ENCODE measurements at places on chromosomes 11 and 22. TPM values are rescaled to one million over a fixed set of nuclear protein-coding genes. Genes with fewer than 3 reads are reported as not detected.

The HSCB gene
- total RNA-seq: 9.0 TPM

The AQP11 gene
- total RNA-seq: 0.27 TPM

The PRR33 gene
- total RNA-seq: 0.07 TPM

The SLC22A12 gene
- not detected for total RNA-seq

The FOLR1 gene
- total RNA-seq: not detected

DNA sequence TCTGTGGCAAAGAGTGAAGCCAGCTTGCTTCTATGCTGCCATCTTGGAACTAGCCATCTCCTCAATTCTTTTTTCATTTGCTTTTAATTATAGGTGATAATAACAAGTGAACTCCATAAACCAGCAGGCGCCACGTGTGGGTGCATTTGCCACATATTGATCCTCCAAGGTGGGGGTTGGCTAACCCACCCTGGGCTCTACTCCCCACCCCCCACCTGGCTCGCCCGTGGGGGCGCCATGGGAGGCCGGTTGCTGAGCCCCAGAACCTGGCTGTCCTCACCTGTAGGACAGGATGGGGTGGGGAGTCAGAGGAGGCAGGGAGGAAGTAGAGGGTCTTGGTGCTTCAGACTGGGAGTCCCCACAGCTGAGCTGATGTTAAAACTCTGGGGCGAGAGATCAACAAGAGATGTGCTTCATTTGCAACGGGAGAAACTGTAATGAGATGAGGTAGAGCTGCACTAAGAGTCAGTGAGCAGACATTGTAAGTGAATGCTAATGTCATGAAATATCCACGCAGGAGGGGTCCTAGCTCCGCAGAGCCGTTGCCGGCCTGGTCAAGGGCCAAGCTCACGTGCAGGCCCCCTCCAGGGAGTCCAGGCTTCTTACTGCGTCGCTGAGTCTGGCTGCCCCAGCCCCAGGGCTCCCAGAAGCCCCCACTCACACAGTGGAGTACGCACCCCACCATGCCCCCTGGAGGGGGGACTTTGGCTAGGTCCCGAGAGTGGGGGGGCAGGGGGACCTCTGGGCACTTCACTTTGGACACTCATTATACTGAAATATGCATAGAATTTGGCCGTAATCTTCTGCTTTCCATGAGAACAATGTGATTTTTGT lies 59.4 kb downstream of the BRD1 start:
- no peak overlapping the region for H3K4me3 ChIP-seq
- no peak for DNase-seq
- no peaks in the 10 kb centered on the region for H3K4me1 ChIP-seq
- H3K27me3 ChIP-seq: no peaks in the 10 kb centered on the region
- H3K36me3 ChIP-seq: no peaks in the 10 kb centered on the region
- H3K27ac ChIP-seq: no peak overlapping the region

DNA sequence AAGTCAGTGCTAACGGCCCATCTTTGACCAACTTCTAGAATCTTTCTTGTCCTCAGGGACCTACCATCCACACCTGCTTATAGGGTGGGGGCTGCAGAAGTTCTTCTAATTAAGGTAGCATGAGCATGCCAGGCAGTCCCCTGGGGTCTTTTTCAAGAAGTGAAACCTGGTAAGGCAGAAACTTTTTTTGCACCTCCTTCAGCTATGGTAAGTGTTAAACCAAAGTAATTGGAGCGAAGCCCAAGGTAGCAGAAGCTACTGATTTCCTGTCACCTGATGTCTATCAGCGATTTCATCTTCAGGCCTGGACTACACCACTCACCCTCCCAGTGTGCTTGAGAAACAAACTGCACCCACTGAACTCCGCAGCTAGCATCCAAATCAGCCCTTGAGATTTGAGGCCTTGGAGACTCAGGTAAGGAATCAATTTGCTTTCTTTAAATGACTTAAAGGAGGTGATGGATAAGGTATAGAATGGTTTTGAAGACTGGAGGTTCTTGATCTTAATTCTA lies at the start of gene MS4A1:
TSS of gene MS4A1 (plus strand) at position 317 of the 512 bp plus-strand sequence. CDS start 6,528 bp downstream, outside the sequence.
- H3K27ac ChIP-seq: no peak within 1 kb of the TSS
- H3K36me3 ChIP-seq: no peaks in the 10 kb centered on the region
- H3K4me3 ChIP-seq: no peak within 1 kb of the TSS
- DNase-seq: no peak
- peaks cover 10% of the 10 kb centered on the region for H3K4me1 ChIP-seq
- H3K27me3 ChIP-seq: no peaks in the 10 kb centered on the region

DNA sequence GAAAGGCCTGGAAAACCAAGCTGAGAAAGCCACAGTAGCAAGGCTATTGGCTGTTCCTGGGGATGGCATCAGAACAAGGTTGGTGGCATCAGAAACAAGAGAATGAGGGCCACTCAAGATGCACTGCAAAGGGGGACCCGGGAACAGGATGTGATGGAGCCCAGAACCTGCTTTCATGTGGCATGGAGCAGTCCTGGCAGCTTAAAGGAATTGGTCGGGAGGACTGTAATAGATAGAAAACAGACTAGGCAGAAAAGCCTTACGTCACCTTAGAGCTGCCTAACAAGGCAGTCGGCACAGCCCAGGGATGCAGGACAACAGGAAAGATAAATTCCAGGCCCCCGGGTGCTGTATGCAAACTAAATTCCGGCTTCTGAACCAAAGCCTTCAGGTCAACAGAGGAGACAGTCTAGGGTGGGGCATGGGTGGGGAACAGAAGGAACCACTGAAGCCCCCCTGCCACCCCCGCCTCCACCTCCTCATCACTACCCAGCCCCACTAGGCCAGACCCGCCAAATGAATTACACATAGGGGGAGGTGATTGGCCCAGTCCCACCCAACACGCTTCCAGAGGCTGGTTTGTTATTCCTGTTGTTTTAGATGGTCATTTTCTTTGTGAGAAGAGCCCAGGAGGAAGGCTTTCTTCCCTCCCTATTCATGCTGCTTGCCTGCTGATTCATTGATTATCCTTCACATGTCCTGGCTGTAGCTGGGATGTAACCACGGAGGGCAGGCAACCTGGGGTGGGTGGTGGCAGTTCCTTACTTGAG lies 25.7 kb upstream of the LRRC55 start:
- no peak overlapping the region for H3K27ac ChIP-seq
- H3K4me3 ChIP-seq: no peak overlapping the region

DNA sequence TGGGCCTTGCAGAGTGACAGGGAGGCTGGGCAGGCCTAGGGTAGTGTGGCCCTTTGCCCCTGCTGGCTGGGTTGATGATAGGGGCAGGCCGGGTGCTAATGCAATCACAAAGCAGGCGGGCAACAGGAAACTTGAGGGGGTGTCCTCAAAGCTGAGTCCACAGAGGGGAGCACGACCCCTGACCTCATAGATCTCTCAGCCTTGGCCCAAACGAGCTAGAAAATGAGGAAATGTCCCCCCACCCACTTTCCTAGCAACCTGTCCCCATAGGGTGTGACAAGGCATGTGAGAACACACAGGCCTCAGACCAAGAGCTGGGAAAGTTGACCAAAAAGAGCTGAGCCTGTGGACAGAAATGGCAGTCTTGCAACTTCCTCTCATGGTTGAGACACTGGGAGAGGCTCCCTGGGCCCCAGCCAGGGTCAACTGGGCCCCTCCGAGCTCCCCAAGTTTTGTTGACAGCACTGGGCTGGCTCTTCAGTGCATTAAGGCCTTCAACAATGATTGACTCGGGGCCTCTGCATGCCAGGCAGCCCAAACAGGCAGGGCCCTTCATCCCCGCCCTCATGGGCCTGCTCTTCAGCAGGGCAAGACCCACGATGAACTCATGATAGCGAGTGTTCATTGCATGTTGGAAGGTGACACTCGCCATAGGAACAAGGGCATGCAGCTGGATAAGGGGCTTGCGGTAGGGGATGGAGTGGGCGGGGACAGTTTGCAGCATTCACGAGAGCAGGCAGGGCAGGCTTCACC lies 9.8 kb upstream of the SPI1 start:
- H3K36me3 ChIP-seq: no peaks in the 10 kb centered on the region
- peaks cover 8% of the 10 kb centered on the region for H3K4me1 ChIP-seq
- no peak overlapping the region for H3K4me3 ChIP-seq
- DNase-seq: no peak
- no peak overlapping the region for H3K27ac ChIP-seq

DNA sequence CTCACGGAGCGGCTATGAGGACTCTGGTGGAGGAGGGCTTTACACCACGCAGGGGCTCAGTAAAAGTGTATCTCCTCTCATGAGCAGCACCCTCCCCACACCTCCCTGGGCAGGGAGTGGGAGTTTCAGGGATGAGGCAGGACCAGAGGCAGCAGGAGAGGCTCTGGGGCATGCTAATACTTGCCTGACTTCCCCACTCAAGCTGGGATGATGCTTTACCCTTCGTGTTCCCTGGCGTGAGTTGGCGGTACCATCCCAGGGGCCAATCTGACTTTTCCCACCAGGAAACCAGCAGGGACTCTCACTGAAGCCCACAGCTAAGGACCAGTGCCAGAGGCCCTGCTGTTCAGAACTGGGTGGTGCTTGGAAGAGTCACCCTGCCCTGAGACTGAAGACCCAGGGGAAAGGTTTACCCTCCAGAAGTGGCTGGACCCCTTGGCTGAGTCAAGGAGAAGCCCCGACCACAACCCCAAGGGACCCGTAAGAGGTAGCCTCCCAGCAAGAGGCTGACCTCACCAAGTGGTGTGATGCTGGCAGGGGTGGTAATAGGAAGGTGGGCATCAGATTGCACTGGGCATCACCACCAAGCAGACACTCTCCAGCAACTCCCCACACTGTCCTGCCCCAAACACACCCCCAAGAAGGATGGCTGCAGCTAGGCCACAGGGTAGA lies 65.6 kb downstream of the THAP12 start:
- no peaks in the 10 kb centered on the region for H3K27me3 ChIP-seq
- H3K27ac ChIP-seq: no peak overlapping the region

- H3K27ac ChIP-seq: peak overlapping the region; percentile 93
- no peaks in the 10 kb centered on the region for H3K27me3 ChIP-seq
- peak; percentile 11 for DNase-seq
- peak overlapping the region; percentile 98 for H3K4me3 ChIP-seq
Observed at GRCh38 chr22:38657045-38657909, 839 bp downstream of the CBY1 start.

- H3K4me1 ChIP-seq: no peaks in the 10 kb centered on the region
- no peak overlapping the region for H3K27ac ChIP-seq
- H3K36me3 ChIP-seq: no peaks in the 10 kb centered on the region
Observed at GRCh38 chr11:110782616-110783015, 70.4 kb upstream of the ARHGAP20 start.

DNA sequence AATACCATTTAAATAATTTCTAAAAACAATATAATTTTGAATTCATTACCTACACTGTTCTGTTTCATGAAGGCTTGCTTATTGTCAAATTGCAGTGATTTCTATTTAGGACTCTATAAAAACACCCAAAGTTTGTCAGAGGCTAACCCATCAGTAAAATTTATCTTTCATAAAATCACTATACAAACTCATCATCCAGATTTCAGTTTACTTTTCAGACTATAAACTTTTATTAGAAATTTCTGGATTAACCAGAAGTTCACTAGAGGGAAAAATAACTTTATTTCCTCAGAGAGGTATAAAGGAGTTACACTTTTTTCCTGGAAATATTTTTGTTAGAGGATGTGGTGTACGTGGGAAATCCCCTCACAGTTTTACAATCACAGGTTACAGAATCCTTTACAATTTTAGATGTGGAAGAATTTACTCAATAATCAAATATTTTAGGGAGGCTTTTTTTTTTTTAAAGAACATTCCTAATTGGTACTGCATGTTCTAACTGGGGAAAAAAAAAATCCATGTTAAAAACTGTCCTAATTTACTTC lies 176.7 kb downstream of the SWAP70 start:
- peaks cover 17% of the 10 kb centered on the region for H3K4me1 ChIP-seq
- no peak overlapping the region for H3K27ac ChIP-seq
- H3K27me3 ChIP-seq: no peaks in the 10 kb centered on the region
- H3K4me3 ChIP-seq: no peak overlapping the region

DNA sequence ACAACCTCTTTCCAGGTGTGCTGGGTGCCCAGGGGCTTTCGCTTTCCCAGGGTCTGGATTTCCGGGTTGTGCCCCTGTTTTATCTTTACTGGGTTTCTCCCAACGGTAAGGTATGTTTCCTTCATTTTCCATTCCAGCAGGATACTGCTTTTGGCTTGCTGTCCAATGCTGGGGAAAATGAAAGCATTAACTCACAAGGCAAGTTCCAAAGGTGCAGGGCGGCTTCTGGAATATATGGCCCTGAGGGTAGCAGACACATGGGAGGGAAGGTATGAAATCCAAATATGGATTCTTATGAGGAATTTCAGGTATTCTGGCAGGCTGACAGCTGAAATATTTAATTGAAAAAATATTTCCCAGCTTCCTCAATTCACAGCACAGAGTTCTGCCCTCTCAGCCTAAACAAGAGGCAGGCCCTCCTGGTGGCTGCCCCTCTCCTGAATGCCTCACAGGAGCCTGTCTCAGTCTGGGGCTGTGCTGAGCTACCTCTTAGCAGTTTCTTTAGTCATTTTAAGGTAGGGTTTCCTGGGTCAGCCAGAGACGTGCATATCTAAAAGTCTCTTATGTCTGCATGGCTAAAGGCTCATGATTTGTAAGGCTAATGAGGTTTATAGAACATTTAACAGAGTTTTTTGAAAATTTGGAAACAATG lies 318.6 kb upstream of the B3GAT1 start:
- no peaks in the 10 kb centered on the region for H3K27me3 ChIP-seq
- H3K4me3 ChIP-seq: no peak overlapping the region
- no peaks in the 10 kb centered on the region for H3K4me1 ChIP-seq
- DNase-seq: no peak
- no peaks in the 10 kb centered on the region for H3K36me3 ChIP-seq

DNA sequence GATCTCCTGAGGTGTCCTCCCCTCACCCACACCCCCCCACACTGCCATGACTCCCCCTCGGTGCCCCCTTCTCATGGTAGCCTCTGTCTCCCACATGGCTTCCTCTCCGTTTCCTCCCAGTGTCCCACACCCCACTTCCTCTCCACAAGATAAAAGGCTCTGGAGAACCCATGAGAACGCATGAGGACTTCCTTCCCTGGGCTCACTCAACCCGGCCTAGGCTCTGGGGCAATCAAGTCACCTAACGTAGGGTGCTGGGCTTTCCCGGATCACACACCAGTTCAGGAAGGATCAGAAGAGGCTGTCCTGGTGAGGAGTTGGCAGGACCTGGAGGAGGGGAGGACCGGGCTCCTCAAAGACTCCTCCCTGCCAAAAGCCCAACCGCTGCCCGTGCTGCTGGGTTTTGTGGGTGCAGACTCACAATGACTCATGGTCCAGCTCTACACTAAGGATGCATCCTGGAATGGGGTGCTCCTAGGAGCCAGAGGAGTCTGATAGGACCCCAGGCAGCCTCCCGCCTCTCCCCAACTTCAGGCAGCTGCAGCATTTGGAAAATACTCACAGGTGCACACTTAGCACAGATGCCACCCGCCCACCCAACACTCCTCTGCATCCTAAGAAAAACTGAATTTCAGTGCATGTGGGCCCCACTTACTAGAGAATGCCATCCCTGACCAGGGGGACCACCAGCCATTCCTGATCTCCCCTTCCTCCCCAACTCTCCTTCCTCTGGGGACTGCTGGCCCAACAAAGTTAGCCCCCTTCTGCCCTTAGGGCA lies 21.0 kb downstream of the SLC22A12 start:
- H3K36me3 ChIP-seq: no peaks in the 10 kb centered on the region
- no peaks in the 10 kb centered on the region for H3K27me3 ChIP-seq
- no peak overlapping the region for H3K4me3 ChIP-seq
- DNase-seq: no peak
